ENCODE measurements at places on chromosomes 6 and 20.

- DNase-seq = no peak
These were observed 105.9 kb upstream of the MLN start for GRCh38 chr6:33909737-33910136.

DNA sequence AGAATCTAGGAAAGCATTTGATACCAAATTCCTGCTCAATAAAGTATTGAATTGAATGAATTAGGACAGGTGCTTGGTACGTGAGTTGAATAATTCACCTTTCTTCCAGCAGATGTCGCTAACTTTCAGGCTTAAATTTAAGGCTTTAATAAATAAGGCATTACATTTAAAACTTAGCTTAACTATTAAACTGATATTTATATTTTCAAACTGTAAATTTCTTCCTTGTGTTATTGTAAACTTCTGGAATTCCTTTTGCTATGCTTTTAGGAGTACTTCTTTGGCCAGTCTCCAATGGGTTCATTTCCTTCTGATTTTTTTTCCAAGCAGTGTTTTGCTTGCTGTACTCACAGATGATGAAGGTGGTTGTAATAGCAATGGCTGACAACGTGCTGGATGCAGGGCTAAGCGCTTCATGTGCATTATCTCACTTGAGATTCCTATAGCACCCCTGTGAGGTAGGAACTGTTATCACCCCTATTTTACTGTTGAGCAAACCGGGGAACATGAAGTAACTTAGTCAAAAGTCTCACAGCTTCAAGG, 71.3 kb upstream of the SLC2A12 start:
- DNase-seq = no peak

DNA sequence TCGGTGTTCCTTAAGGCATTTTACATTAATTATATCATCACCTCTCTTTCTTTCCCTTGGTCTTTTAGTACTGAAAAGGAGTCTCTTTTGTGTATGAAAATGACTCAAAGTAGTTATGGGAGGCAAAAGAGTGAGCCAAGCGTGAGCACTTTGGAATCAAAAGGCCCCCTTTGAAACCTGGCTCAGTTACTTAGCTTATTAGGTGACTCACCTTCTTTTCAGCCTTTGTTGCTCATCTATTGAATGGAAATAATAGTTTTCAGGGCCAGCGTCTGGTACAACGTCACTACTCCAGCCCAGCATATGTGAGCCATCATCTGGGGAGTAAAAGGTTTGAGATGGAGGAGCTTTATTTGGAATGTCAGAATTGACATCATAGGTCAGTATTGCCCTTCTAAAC, 147.4 kb upstream of the SCGN start:
- no peak for DNase-seq

GRCh38 chr20:13639150-13639497, 392 bp upstream of the TASP1 start:
- no peak for DNase-seq

- DNase-seq = no peak
These were observed 314.6 kb downstream of the CDH26 start for GRCh38 chr20:60272790-60273189.

All from activated T-cell treated with anti-CD3 and anti-CD28 coated beads, Interleukin-2, amount 50 U/mL, for 48 hours (primary cell).